ENCODE measurements at places on chromosomes 6 and 20.

DNA sequence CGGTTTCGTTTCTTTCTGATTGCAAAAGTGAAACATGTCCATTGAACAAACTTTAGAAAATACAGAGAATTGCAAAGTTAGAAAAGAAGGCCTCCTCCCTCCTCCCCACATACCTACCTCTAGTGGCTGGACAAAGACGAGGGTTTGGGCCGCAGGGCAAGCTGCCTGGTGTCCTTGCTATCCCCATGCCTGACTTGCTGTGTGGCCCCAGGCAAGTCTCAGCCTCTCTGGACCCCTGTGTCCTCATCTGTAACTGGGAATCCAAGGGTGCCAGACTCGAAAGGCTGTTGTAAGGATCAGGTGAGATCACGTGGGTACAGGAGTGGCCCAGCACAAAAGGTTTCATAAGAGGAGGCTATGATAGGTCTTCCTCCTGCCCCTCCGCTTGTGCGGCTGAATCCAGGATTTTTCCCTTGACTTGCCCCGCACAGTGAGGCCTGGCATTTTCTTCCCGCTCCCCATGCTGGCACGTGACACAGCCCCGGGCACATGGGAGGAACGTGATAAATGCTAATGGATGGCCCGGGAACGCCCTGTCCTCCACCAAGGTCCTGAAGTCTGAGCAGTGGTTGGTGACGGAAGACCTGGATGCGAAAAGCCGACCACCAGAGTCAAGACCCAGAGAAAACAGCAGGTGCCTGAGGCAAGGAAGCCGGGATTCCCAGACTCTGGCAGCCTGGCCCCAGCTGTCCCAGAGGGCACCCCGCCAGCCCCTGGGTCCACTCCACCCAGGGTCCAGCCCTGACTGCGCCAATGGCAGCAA, 55.8 kb downstream of the UBE2V1 start:
- DNase-seq, result no peak

- no peak for DNase-seq
Observed at GRCh38 chr20:38084425-38084951, 50.9 kb downstream of the RPRD1B start.

DNA sequence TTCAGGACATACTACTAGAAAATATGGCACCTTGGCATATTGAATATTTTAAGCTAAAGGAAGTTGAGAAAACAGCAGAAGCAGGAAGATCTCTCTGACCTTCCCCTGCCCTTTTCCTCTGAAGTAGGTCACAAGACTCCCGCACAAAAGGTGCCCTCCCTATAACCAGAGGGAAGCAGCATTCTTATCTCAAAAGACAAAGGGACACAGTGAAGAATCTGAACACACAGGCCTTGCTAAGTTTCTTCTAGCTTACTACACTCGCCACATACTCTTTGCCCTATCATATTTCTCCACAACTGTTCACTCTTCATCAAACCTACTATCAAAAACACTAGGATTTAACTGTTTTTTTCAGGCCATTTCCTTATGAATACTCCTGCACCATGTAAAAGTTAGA, 151.2 kb downstream of the ELOVL4 start:
- no peak for DNase-seq

GRCh38 chr20:57396212-57396983, 5.2 kb downstream of the RBM38 start:
- no peak for DNase-seq

- no peak for DNase-seq
Observed at GRCh38 chr20:13672690-13673089, 34.0 kb upstream of the TASP1 start.
